Anterior cingulate cortex (tissue), 58 donors: ENCODE measurements at places on chromosomes 7 and 10.

DNA sequence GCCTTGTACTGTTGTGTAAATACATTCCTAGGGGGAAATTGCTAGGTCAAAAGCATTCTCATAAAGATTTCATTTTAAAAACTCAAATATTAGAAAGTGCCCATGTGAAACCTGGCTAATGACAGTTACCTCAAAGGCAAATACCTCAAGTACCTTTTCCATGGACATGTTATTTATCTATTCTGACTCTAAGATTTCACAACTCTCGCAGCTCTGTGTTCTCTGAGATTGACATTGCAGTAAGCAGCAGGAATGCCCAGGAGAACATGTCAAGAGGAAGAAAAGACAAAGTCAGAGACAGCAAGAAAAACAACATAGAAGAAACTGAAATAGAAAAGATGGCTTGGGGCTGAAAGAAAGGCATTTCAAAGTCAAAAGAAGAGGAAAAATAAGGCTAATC is 187.4 kb downstream of the CYP26A1 start:
- DNase-seq: no peak

DNA sequence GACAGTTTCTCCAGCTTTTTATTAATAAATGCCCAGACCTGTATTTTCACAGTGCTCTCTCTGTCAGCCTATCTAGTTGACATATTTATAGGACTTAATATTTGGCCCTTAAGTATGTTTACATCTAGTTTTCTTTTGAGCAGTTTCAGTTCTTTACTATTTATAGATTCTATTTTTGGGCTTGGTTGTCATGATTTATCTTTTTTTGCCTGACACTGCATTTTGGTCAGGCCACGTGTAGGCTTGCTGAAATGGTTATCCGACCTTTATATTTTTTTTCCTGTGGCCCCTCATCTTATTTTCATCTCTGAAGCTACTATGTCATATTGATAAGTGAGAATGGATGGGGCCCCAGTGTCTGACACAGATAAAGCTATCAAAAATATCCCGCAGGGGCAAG is 515.4 kb upstream of the FZD8 start:
- no peak for DNase-seq

- DNase-seq: peak; percentile 55
Measured at GRCh38 chr10:13717936-13718772, 131.4 kb downstream of the PRPF18 start.

DNA sequence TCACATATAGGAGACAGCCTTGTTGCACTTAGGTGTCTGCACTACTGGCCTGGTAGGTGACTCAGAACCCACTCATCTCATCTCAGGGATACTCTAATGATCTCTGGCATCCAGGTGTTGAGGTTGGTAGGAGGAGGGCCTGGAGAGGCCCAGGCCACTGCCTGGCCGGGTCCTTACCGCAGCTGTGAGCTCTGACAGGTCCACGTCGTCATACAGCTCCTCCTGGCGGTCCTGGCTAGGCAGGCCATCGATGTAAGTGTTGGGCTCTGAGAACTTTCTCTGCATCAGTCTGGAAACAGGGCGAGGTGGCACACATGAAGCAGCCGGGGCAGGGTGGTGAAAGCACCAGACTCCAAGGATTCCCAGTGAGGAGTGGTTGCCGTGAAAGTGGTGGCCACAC is 62.1 kb downstream of the VWA2 start:
- no peak for DNase-seq

GRCh38 chr10:89520706-89521105 is 14.7 kb downstream of the SLC16A12 start:
- no peak for DNase-seq

- DNase-seq: no peak
Measured at GRCh38 chr10:32386623-32387260, 39.8 kb upstream of the EPC1 start.

DNA sequence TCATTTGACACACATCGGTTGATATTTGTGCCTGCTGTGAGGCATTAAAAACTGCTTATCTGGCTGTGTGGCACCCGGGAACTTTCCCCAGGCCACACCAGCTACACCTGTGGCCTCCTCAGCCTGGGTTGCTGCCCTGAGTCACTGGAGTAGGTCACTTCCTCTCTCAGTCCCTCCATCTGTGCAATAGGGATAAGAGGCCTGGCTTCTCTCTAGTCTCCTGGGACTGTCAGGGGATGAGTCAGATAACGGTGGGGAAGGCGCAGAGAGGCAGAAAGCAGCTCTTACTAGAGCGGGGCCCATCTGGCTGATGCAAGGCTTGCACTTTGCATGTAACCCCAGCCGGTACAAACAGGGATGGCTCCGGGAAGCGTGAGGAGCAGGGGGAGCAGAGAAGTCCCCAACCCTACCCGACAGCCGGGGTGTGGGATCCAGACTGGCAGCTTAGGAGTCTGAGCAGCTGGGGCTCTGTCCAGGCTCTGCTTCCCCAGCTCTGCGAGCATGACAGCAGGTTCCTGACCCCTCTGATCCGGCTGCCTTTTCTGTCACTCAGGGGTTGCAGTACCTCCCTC is 34.0 kb downstream of the DNAJB12 start:
- DNase-seq: no peak

GRCh38 chr7:30134611-30135300 is at the start of gene MTURN:
Gene MTURN (plus strand): TSS chr7:30134986. CDS start chr7:30135137, 151 bp downstream.
- DNase-seq: peak; percentile 91
